ENCODE measurements at places on chromosomes 16 and 17.

GRCh38 chr17:78268951-78269905, 37.8 kb downstream of the TMEM235 start:
- peak; percentile 82 for DNase-seq

DNA sequence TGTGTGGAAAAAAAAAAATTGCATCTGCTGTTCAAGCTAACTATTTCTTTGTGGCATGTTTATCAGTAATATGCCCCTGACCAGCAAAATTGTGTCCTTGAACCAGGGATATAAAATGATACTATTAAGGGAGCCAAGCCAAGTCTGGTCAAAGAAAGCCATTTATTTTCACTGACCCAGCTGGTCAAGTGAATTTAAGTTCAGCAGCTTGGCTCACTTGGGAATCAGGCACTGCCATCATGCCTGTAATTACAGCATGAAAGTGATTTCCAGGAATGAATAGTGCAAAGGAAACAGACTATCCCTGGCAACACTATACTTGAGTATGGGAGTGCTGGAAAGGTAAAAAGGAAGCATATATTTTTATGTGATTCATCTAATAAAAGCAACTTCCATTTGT, 934.6 kb upstream of the CDH8 start:
- no peak for DNase-seq

DNA sequence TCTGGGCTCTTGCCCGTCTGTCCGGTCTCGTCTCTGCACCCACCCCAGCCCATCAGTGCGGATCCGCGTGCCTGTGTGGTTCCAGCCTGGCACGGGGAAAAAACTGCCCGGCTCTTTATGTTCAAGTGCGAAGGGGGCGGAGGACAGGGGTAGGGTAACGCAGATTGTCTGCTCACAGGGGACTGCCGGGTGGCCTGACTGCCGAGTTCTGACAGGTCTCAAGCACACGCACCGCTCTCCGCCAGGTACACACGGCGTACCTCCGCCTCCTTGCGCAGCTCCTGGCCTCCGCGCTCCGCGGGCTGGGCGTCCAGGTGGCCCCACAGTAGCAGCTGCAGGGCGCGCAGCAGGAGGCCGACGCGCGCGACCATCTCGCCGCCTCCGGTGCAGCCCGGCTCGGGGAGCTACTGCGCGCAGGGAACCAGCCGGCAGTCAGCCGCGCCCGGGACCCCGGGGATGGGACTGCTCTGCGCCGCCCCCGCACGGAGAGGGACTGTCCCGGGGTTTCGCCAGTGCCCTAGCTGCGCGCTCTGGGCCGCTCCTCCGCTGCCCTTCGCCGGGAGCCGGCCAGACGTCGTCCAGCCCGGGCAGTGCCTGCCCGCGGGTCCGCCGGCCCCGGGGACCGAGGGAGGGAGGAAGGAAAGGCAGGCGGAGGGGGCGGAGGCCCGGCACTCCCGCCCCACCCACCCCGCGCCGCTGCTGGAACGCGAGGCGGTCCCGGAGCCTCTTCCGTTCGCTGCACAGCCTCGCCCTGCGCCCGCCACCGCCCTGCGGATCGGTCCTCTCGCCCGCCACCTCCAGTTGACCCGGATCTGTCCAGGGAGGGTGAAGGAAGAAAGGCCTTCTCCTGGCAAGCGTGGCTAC, at the start of gene MMP28:
Gene MMP28 (minus strand): TSS at position 635 of the 864 bp plus-strand sequence. CDS start 264 bp downstream, at position 371.
- no peak for DNase-seq

DNA sequence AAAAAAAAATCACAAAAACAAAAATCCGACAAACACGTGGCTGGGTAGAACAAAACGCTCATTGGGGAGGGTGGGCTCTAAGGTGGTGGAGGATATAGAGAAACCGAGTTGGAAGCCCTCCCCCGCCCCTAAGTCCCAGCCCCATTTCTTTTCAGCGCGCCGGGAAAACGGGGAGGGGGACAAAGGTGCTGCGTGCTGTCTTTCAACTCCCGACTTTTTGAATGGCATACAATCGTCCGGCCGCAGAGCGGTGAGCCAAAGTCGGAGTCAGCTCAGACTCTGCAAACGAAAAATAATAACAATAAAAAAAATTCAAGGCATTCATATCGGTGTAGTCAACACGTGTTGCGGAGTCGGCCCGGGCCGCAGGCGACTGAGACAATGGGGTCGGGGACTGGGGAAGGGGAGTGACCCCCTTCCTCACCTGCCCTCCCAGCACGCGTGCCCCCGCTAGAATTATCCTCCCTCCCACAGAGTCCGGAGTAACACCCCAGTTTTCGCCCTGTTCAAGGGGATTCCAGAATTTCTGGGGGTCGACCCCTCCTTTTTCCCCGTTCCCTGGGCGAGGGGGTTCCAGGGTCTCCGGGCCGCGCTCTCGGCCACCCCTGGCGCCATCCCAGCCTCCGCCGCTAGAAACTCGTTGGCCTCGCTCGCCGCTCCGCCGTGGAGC, 1.7 kb upstream of the IGF2BP1 start:
- DNase-seq: no peak

- DNase-seq: no peak
Measured at GRCh38 chr17:63066158-63066813, 100.3 kb downstream of the TANC2 start.

GRCh38 chr17:48610282-48611211, at the start of gene HOXB7:
Gene HOXB7 (minus strand): TSS chr17:48611017. CDS start chr17:48610918, 99 bp downstream.
- DNase-seq: no peak

DNA sequence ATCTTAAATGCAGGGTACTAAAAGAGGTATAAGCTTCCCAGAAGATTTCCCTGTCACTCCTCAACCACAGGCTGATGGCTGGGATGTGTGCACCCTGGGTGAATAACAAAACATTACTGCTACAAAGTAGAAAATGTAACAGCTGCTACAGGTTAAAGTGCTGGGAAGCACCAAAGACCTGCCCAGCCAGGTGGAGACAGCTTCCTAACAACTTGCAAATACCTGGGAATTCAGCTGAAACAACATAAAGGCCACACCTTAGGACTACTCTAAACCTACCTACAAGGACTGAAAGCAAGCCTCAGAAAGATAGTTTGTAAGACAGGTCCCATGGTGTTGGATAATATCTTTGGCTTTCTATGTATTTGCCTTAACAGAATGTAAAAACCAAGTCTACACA, 118.5 kb downstream of the CEP112 start:
- DNase-seq: no peak
